ENCODE measurements at places on chromosomes 2 and 18. TPM values are rescaled to one million over a fixed set of nuclear protein-coding genes. Genes with fewer than 3 reads are reported as not detected.

- no peaks in the 10 kb centered on the region for H3K27me3 ChIP-seq
- H3K4me1 ChIP-seq = peaks cover 8% of the 10 kb centered on the region
- H3K36me3 ChIP-seq = no peaks in the 10 kb centered on the region
- peak overlapping the region; percentile 52 for H3K27ac ChIP-seq
- no peak overlapping the region for H3K4me3 ChIP-seq
Observed at GRCh38 chr2:233075966-233076339, 15.8 kb downstream of the INPP5D start.

DNA sequence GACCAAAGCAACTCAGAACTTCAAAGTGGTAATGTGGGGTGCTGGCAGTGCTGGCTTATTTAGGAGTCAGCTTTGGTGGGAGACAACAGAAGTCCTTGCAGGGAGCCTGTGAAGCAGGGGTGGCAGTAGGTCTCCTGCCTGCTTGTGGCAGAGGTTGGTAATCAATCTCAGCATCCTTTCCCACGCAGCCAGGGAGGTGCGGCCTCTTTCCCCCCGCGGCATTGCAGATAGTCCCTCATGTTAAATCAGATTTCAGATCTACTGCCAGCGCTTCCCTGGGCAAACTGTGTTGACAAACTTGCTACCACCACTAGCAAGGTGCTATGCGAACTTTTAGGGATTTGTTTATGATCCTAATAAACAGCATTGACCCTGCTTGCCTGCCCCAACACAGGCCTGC lies 77.9 kb upstream of the MCFD2 start:
- H3K36me3 ChIP-seq = no peaks in the 10 kb centered on the region
- peaks cover 18% of the 10 kb centered on the region for H3K4me1 ChIP-seq
- no peak for DNase-seq

DNA sequence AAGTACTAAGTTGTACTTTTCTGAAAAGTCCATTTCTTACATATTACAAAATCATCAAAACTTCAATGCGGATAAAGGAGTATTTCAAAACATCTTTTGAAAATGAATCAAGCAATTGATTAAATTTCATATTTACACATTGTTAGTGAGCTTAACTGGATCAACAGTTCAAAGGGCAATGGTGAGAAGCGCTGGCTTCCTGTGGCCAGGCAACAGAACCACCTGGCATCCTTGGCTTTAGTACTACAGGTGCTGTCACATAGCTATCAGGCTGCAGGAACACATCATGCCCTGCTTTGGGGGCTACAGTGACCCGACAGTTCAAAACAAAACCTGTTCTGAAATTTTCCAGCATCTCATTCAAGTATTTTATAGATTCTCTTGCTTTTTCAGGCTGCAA lies 59.2 kb downstream of the SMAD2 start:
- H3K36me3 ChIP-seq = no peaks in the 10 kb centered on the region
- no peak overlapping the region for H3K4me3 ChIP-seq
- no peaks in the 10 kb centered on the region for H3K27me3 ChIP-seq
- H3K4me1 ChIP-seq = peaks cover 10% of the 10 kb centered on the region
- DNase-seq = peak; percentile 11

DNA sequence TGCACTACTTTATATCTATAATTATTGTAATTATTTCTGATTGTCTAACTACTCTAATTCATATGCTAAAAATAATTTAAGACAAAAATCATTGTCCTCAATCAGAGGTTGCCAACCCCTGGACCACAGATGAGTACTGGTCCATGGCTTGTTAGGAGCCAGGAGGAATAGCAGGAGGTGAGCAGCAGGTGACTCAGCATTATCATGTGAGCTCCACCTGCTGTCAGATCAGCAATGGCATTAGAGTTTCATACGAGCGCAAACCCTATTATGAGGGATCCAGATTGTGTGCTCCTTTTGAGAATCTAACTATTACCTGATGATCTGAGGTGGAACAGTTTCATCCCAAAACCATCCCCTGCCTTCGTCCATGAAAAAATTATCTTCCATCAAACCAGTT lies 1434.4 kb downstream of the LRP1B start:
- no peaks in the 10 kb centered on the region for H3K36me3 ChIP-seq
- H3K27me3 ChIP-seq = no peaks in the 10 kb centered on the region
- H3K4me3 ChIP-seq = no peak overlapping the region
- DNase-seq = no peak
- no peaks in the 10 kb centered on the region for H3K4me1 ChIP-seq

GRCh38 chr2:79428745-79429144 lies 84.1 kb upstream of the CTNNA2 start:
- H3K36me3 ChIP-seq = no peaks in the 10 kb centered on the region
- no peaks in the 10 kb centered on the region for H3K27me3 ChIP-seq
- no peak for DNase-seq
- no peak overlapping the region for H3K27ac ChIP-seq
- no peak overlapping the region for H3K4me3 ChIP-seq

GRCh38 chr2:240462707-240463273 lies 27.3 kb downstream of the GPC1 start:
- no peak overlapping the region for H3K27ac ChIP-seq
- H3K4me1 ChIP-seq = no peaks in the 10 kb centered on the region
- H3K4me3 ChIP-seq = no peak overlapping the region
- no peaks in the 10 kb centered on the region for H3K27me3 ChIP-seq
- H3K36me3 ChIP-seq = peaks cover 2% of the 10 kb centered on the region

GRCh38 chr2:193793914-193794313 lies 1599.2 kb upstream of the TMEFF2 start:
- no peaks in the 10 kb centered on the region for H3K27me3 ChIP-seq
- no peak overlapping the region for H3K4me3 ChIP-seq
- DNase-seq = no peak

GRCh38 chr18:48306838-48307237 lies 102.3 kb downstream of the ZBTB7C start:
- no peak for DNase-seq
- no peak overlapping the region for H3K4me3 ChIP-seq
- no peaks in the 10 kb centered on the region for H3K4me1 ChIP-seq
- no peaks in the 10 kb centered on the region for H3K27me3 ChIP-seq
- H3K27ac ChIP-seq = no peak overlapping the region

- no peaks in the 10 kb centered on the region for H3K27me3 ChIP-seq
- H3K36me3 ChIP-seq = no peaks in the 10 kb centered on the region
- H3K27ac ChIP-seq = no peak overlapping the region
- no peak for DNase-seq
- no peaks in the 10 kb centered on the region for H3K4me1 ChIP-seq
Observed at GRCh38 chr2:165681841-165682240, 112.2 kb downstream of the GALNT3 start.

- H3K4me1 ChIP-seq = peaks cover 17% of the 10 kb centered on the region
- no peak for DNase-seq
- H3K4me3 ChIP-seq = no peak overlapping the region
- H3K27me3 ChIP-seq = no peaks in the 10 kb centered on the region
- no peak overlapping the region for H3K27ac ChIP-seq
Observed at GRCh38 chr18:8366656-8367055, 242.6 kb upstream of the RAB12 start.

DNA sequence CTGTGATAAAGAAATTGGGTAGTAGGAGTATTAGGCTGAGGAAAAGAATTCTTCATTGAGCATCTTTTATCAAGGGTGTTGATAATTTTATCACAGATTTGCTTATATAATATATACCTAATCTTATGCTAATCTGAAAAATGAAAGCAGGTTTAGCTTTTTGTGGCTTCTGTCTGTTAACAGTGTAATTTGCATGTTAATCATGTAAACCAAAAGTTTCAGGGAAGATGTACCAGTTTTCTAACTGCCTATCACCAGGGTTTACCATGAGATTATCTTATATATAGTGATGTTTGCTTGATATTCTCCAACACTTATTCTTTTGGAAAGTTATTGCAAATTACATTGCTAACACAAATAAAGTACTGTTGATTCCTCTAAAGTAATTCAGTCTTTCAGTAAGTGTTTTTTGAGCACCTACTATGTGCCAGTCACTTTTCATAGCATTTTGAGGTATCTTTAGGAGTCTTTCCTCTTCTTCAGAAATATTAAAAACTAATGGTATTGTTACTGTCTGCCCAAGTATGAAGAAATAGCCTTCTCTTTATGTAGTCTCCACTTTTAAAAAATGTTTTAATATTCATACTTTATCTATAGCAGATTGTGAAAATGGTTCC lies 41.6 kb downstream of the GCC2 start:
- H3K27ac ChIP-seq = no peak overlapping the region
- no peak for DNase-seq
- no peaks in the 10 kb centered on the region for H3K27me3 ChIP-seq
- H3K4me1 ChIP-seq = no peaks in the 10 kb centered on the region
- no peak overlapping the region for H3K4me3 ChIP-seq
- H3K36me3 ChIP-seq = no peaks in the 10 kb centered on the region

DNA sequence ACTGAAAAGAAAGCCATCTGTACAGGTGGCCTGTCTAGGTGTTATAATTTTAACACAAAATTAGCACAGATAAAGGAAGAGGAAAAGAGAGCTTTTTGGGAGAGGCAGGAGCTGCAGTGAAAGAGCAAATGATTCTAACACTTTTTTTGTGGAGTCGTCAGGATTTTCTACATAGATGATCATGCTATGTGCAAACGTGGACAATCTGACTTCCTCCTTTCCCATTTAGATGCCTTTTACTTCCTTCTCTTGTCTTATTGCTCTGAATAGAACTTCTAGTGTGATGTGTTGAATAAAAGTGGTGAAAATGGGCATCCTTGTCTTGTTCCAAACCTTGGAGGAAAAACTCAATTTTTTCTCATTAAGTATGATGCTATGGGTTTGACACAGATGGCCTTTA lies 334.5 kb downstream of the NBAS start:
- no peaks in the 10 kb centered on the region for H3K27me3 ChIP-seq
- peaks cover 3% of the 10 kb centered on the region for H3K36me3 ChIP-seq
- H3K4me1 ChIP-seq = no peaks in the 10 kb centered on the region
- no peak overlapping the region for H3K4me3 ChIP-seq
- no peak for DNase-seq

DNA sequence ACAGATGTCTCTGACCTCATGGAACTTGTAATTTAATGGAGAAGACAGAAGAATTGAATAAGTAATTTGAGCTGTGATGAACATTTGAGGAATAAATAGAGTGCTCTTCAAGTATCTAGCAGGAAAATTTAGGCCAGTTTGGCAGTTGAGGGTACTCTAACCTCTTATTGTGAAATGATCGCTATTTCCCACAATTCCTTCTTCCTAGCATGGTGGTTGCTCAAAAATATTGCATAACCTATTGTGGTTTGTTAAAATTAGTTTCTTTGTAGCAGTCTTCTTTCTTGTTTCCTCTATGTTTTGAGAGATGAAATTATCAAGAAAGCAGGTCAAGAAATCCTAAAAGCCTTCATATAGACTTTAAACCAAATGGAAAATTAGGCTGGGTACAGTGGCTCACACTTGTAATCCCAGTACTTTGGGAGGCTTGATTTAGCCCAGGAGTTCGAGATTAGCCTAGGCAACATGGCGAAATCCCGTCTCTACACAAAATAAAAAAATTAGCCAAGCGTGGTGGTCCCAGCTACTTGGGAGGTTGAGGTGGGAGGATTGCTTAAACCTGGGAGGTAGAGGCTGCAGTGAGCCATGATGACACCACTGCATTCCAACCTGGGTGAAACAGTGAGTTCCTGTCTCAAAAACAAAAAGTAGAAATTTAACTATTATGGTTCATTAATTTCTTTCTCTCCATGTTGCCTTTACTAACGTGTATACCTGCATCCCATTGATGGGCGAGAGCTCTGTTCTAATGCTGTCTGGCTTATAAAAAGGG lies 58.7 kb downstream of the RBKS start:
- no peak overlapping the region for H3K4me3 ChIP-seq
- H3K36me3 ChIP-seq = no peaks in the 10 kb centered on the region
- H3K27ac ChIP-seq = peak overlapping the region; percentile 46
- DNase-seq = no peak

- H3K27ac ChIP-seq = no peak overlapping the region
- H3K4me1 ChIP-seq = peaks cover 32% of the 10 kb centered on the region
- no peaks in the 10 kb centered on the region for H3K27me3 ChIP-seq
- no peak for DNase-seq
- no peak overlapping the region for H3K4me3 ChIP-seq
- H3K36me3 ChIP-seq = no peaks in the 10 kb centered on the region
Observed at GRCh38 chr18:48132797-48133655, 202.6 kb upstream of the SMAD2 start.

- no peaks in the 10 kb centered on the region for H3K27me3 ChIP-seq
- no peaks in the 10 kb centered on the region for H3K36me3 ChIP-seq
- H3K27ac ChIP-seq = no peak overlapping the region
- no peak overlapping the region for H3K4me3 ChIP-seq
- peaks cover 9% of the 10 kb centered on the region for H3K4me1 ChIP-seq
Observed at GRCh38 chr2:130845505-130846085, 8.9 kb downstream of the ARHGEF4 start.

EFHD1 gene
- total RNA-seq = 4.4 TPM

AP1S3 gene
- total RNA-seq = 2.0 TPM

WDPCP gene
- 6.9 TPM for total RNA-seq

SPIRE1 gene
- total RNA-seq = 15.0 TPM
